ENCODE measurements at places on chromosomes 6 and 20. TPM values are rescaled to one million over a fixed set of nuclear protein-coding genes. Genes with fewer than 3 reads are reported as not detected.

GRCh38 chr20:18987781-18988360 lies 174.3 kb downstream of the SCP2D1 start:
- no peak for DNase-seq

TFAP2D gene
- not detected for total RNA-seq

DNA sequence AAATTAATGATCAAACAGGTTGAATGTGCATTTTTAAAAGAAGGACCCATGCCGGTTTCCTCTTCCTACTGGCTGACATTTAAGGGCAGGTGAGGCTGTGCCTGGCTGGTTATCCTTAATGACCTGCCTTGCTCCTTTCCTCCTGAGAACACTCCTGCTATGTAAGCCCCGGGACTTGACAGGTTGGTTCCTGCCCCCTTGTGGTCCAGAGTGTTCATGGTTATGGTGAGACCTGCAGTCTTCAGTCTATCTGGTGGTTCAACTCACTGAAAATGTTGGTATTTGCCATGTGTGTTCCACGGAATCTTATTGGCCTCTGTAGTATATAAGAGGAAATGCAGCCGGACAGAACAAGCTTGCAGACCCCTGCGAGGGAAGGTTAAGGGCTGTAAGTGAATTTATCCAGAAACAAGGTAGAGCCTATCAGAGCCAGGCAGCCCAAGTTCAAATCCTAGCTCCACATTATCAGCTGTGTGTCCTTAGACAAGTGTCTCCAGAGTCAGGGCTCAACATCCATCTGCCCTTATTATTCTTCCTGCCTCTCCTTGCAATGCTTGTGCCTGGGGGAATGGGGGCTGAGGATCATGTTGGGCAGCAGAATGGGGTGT lies 5.2 kb upstream of the BPIFA3 start:
- peak; percentile 57 for DNase-seq

FOXA2 gene
- not detected for total RNA-seq

MUC21 gene
- not detected for total RNA-seq

GRCh38 chr6:75402296-75402695 lies 91.3 kb downstream of the FILIP1 start:
- no peak for DNase-seq

DNA sequence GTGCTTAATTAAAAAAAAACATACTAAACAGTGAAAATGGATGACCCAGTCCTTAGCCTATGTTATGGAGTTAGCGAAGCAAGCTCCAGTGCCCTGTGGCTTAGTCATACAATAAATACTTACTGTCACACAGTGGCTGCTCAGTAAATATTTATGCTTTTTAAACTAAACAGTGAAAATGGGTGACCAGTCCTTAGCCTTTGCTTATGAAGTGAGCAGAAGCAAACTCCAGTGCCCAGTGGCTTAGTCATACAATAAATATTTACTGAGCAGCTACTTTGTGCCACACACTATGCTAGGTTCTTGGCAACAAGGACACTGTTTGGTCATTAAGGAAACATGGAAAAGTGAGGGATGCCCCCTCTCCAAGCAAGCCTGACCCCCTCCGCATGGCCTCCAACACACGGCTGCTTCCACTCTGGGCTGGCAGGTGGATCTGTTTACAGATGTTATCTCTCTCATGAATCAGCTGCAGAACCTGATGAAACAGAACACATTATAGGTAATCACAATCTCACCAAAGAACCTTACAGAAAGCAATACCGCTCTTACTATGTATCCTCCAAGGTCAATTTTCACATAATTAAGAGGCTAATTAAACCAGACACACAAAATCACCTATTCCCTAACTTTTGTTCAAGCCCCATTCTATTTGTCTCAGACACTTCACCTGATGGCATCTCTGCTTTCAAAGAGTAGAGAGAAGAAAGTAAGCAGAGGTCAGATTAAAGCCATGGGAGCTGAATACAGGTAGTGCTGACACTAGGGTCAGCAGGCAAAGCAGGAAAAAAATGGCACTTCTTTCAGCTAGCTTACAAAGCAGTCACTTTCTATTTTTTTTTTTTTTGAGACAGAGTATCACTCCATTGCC lies 27.3 kb downstream of the CDK5RAP1 start:
- no peak for DNase-seq

THEMIS gene
- 79.5 TPM for total RNA-seq

CEP162 gene
- 5.4 TPM for total RNA-seq

GRCh38 chr6:83589076-83589475 lies 76.7 kb downstream of the PRSS35 start:
- no peak for DNase-seq

PARD6B gene
- total RNA-seq: 4.7 TPM

CNR1 gene
- total RNA-seq: not detected

HLA-DPA1 gene
- 27.9 TPM for total RNA-seq

DNA sequence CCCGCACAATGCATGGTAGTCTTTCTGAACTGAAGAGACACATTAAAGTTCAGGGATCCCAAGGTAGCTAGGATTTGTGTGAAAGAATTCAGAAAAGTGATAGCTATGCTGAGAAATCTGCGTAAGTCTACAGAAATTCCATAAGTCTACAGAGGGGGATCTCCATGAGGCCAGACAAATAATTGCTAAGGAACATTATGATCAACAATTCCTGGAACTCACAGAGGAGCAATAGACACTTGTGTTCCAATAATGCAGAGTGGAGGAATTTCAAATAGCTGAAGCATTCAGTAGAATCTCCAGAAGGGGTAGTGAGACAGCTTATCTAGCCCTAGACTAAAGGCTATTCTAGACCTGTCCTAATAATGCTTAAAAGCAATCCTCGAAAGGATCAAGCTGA lies 315.7 kb upstream of the ECI2 start:
- no peak for DNase-seq

DEFB124 gene
- not detected for total RNA-seq

- no peak for DNase-seq
Measured at GRCh38 chr6:25219216-25219916, 59.8 kb upstream of the CARMIL1 start.

DNA sequence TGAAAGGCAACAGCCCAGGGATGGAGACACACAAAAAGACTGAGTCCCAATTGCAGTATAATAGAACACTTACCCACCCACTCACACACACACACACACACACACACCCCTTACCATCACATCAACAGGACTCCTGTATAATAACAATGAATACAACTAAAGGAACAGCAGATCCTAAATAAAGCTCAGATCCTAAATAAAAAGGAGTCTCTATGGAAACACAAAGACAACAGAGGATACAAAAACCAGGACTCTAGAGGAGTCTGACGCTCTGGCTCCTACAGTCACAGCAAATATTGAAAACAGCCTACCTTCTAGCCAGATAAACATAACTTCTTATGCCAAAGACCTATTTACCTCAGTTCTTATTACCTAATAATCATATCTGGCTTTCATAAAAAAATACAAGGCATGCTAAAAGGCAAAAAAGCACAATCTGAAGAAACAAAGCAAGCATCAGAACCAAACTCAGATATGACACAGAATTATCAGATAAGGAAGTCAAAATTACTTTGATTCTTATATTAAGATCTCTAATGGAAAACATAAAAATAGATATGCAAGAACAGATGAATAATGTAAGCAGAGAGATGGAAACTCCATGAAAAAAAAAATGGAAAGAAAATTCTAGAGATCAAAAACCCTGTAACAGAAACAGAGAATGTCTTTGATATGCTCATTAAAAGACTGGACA lies 134.9 kb downstream of the MMUT start:
- DNase-seq: no peak

GRCh38 chr6:100100776-100101175 lies 106.8 kb upstream of the MCHR2 start:
- DNase-seq: no peak

- DNase-seq: peak; percentile 82
Measured at GRCh38 chr6:129766959-129767728, 57.2 kb upstream of the ARHGAP18 start.

PHACTR1 gene
- total RNA-seq: 0.11 TPM

GRCh38 chr6:7939184-7939863 lies 28.7 kb upstream of the TXNDC5 start:
- no peak for DNase-seq

DNA sequence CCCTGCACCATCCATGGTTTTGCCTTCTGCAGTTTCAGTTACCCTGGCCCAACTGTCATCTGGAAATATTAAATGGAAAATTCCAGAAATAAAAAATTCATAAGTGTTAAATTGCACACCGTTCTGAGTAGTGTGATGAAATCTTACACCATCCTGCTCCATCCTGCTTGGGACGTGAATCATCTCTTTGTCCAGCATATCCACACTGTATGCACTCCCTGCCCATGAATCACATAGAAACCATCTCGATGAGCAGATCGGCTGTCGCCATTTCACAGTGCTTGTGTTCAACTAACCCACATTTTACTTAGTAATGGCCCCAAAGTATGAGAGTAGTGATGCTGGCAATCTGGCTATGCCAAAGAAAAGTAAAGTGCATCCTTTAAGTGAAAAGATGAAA lies 105.9 kb upstream of the ID4 start:
- no peak for DNase-seq

LINC00237 gene
- not detected for total RNA-seq

DNA sequence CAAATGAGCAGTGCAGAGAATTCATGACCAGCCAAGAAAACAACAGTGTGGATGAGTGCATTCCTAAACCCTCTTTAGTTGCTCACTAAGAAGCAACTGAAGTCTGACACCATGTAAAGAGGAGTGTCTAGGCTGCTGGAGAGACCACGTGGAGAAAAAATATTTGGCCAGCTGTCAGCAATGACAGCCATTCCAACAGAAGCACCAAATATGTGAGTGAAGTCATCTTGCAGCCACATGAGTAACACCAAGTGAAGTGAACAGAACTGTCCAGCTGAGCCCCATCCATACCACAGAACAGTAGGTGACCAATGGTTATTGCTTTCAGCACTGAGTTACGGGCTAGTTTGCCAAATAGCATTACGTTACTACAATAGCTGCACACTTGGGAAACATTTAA lies 89.4 kb downstream of the TBXT start:
- no peak for DNase-seq

HRH3 gene
- total RNA-seq: not detected

GRCh38 chr20:4122926-4123325 lies 107.6 kb upstream of the RNF24 start:
- no peak for DNase-seq

SOD2 gene
- total RNA-seq: 105 TPM

GRCh38 chr20:60210779-60211617 lies 252.8 kb downstream of the CDH26 start:
- DNase-seq: peak; percentile 72

GRCh38 chr6:51112731-51113130 lies 294.1 kb downstream of the TFAP2B start:
- DNase-seq: no peak

Data from activated CD8-positive, alpha-beta T cell treated with anti-CD3 and anti-CD28 coated beads for 36 hours (primary cell).